NCI-H2081 (cell line): ENCODE measurements at places on chromosomes 6 and 20.

GRCh38 chr6:116018976-116019375 lies 41.7 kb downstream of the FRK start:
- no peak for DNase-seq

GRCh38 chr6:155510879-155511278 lies 55.2 kb upstream of the NOX3 start:
- no peak for DNase-seq

DNA sequence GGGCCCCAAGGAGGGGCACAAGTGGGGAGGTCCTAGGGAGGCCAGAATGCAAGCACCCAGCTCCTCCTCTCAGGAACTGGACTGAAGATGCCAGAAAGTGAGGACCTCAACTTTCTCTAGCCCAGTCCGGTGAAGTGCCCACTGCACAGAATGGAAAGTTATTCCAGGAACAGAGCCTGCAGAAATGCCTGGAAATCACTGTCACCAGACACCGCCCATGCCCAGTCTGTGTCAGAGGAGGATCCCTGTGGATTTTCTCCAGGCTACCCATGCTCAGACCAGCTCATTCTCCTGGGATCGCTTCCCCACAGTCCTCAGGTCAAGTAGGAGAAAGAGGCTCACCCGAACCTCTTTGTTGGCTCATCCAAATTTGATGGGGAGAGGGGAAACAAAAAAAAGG lies 6.5 kb downstream of the PRPH2 start:
- DNase-seq = no peak

DNA sequence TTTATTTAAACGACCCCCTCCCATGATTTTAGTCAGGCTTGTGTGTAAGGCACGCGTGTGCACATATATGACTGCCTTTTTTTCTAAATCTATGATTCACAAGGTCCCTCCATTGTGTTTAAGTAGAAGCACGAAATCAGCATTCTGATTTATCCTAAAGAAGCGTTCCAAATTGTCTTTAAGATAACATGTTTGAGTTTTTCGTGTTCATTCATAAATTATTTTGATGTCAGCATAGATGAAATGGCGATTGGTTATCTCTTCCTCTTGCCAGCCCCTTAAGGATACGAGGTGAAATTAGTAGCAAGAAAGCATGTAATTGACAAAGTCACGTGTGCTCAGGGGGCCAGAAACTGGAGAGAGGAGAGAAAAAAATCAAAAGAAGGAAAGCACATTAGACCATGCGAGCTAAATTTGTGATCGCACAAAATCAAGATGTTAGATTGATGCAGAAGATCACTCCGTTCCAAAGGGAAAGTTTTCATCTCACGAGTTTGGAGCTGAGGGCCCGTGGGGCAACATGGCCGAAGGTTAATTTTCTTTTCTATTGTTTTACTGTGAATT lies at the start of gene LIN28B:
Gene LIN28B (plus strand): TSS at position 377 of the 564 bp plus-strand sequence. CDS start 144 bp downstream, at position 521.
- peak; percentile 60 for DNase-seq

DNA sequence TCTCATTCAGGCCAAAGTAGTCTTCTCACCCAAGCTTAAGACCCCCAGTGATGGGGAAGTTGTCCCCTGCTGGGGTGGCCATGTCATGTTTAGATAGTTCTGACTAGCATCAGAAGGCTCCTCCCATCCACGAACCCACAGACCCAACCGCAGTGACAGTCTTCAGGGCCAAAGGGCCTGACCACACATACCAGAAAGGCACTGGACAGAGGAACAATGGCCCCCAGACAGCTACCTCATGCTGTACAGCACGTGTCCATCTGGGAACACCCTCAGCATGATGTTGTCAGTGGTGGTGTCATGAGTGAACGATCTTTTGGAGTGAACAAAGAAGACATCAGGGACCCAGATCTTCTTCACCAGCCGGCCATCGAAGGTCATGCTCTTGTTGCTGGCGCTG lies 46.3 kb downstream of the GABRR2 start:
- DNase-seq = no peak

DNA sequence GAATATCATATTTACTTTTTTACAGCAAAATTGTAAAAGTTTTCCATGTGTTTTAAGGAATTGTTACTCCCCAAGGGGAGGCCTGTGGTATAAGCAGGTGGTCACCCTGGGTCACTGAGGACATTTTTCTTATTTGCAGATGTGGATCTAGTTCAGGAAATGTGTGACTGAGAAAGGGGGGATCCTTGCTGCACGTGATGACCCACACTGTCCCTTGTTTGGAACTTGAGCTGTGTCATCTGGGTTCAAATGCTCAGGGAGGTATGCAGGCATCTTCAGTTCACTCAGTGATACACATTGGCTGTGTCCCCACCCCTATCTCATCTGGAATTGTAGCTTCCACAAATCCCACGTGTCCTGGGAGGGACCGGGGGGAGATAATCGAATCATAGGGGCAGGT lies 431.9 kb upstream of the CDH4 start:
- DNase-seq = no peak

- peak; percentile 77 for DNase-seq
These were observed 271.4 kb downstream of the ALDH8A1 start for GRCh38 chr6:134678436-134678889.

DNA sequence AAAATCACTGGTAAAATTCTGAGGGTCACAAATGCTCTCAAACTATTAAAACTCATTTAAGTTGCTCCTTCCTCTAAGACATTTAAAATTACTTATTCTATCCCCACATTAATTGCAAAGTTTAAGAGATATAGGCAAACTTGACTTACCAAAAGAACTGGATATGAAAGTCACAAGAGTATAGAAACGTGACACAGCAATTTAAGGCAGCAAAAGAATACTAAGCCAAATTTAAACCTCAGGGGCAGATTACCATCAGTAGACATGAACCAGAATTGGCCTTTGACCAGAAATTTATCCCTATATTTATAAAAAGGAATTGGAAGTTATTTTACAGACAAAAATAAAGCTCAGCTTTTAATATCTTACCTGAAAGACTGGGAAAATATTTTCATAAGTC lies 56.0 kb downstream of the MAP3K7 start:
- DNase-seq = no peak

GRCh38 chr20:53914091-53914780 lies 156.2 kb downstream of the BCAS1 start:
- DNase-seq = no peak

GRCh38 chr20:32576560-32576959 lies 8.6 kb downstream of the NOL4L start:
- DNase-seq = no peak

GRCh38 chr20:44137266-44137801 lies 49.7 kb downstream of the JPH2 start:
- no peak for DNase-seq

GRCh38 chr20:37759761-37760209 lies 66.0 kb downstream of the CTNNBL1 start:
- DNase-seq = no peak

DNA sequence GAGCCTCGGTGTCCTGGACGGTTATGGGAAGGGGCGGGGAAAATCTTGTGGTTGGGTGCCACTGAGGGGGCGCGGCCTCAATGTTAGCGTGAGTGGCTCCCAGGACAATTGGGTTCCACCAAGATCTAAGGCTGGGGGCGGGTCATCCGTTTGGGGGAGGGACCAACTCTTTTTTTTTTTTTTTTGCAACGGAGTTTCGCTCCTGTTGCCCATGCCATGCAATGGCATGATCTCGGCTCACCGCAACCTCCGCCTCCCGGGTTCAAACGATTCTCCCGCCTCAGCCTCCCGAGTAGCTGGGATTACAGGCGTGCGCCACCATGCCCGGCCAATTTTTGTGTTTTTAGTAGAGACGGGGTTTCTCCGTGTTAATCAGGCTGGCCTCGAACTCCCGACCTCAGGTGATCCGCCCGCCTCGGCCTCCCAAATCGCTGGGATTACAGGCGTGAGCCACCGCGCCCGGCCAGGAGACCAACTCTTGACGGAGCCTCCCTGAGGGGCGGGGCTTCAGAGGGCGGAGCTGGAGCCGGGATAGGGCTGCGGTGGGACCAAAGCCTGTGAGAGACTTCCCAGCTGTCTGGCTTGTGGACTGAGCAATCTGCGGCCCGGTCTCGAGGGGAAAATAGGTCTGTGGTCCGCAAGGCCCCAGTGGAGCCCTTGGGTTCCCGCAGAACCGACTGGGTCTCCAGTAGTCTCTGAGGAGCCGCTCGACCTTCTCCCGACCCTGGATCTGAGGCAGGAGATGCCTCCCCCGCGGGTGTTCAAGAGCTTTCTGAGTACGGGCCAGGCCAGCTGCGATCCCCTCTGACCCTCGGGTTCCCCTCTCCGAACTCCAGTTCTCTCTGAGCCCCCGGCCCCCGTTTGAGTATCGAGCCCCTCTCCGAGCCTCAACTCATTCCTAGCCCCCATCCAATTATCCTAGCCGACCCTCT lies 1.1 kb downstream of the SPAG4 start:
- DNase-seq = peak; percentile 56

DNA sequence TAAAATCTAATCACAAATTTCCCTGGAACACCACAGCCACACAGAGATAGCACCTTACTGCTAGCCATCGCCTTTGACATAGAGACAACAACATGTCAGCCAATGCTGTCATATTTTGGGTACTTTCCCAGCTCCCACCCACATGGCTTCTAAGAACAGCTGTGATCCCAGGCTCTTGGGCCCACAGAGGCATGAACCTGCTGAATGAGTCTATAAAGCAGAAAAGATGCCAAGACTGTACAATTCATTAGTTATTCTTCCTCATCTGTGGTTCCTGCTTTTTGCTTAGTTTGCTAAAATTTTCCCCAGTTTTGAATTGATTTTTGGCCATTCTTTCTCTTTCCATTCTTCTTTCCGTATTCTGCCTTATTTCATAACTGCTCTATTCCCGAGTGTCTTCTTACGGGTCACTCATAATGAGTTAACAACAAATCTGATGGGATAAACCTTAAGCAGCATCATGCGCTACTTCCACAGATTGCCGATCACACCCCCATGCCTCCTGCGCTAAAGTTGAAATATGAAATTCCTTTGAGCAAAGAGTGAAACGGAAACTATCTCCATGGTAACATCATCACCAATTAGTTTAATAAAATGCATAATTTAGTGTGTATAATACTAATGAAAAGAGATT lies 327.3 kb upstream of the HSF2 start:
- DNase-seq = no peak

DNA sequence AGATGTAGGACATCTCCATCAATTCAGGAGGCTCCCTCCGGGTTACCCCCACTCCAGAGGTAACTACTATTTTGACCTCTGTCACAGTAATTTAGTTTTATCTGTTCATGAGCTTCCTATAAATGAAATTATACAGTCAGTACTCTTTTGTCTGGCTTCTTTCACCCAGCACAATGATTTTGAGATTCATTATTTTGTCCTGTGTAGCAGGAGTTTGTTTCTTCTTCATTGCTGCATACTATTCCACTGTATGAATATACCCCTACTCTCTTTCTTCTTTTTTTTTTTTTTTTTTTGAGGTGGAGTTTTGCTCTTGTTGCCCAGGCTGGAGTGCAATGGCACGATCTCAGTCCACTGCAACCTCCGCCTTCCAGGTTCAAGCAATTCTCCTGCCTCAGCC lies 11.8 kb upstream of the AP5S1 start:
- DNase-seq = no peak

DNA sequence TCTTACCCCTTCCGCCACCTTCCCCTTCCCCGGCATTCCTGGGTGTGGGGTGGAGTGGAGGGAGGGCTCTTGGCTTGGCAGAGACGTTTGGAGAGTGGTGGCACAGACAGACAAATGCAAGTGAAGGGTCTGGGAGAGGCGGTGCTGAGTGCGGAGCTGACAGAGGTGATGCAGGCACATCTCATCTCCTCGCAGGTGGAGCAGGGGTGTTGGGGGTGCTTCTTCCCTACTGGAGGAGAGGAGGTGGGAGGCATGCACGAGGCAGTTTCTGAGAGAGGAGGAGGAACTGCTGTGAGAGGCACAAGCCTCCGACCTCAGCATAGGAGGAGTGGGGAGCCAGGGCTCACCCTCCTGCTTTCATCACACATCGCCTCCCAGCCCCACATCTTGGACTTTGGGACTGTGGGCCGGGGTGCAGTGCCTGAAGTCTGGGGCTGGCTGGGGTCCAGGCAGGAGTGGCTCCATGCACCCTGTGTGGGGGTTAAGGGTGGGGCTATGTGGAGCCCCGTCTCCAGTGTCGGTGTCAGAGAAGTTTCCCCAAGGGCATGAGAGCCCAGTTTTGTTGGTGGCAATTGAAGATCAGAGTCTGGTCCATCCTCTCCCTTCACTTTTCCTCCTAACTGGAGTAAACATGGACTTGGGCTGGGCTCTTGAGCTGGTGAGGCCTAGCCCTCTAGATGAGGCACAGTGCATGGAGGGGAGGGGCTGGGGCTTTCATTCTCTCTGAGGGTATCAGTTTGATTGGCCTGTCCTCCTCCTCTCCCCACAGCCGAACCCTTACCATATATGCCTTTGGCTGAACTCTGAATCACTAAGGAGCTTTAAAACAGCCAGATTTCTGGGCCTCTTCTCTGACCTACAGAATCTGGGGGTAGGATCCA lies 20.2 kb upstream of the SLC22A7 start:
- DNase-seq = no peak

DNA sequence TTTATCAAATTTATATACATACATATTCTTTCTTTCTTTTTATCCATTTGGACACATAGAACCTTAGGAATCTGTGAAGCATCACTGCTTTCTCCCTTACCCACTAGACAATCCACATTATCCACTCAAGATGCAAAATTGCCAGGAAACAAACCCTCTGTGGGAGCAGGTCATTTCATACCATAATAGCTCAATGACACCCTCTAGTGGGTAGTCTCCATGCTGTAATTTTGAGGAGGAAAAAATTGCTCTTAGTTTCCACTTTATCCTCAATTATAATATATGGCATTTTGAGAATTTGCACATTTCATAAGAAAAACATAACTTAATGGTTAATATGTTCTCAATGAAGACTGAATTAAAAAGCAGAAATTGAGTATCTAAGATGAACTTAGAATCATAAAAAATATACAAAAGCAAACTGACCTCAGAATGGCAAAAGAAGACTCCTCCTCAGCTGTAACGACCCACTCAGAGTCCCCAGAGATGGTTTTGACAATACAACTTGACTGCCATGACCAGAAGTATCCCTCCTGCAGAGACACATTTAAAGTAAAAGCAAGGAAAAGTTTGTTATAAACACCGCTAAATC lies 164.1 kb downstream of the FRK start:
- DNase-seq = peak; percentile 23

- no peak for DNase-seq
These were observed 60.8 kb downstream of the LAMA4 start for GRCh38 chr6:112193535-112194051.

- DNase-seq = no peak
These were observed 822 bp downstream of the FOXQ1 start for GRCh38 chr6:1312473-1313367.

GRCh38 chr6:110681543-110682459 lies 133.5 kb downstream of the CDK19 start:
- no peak for DNase-seq

DNA sequence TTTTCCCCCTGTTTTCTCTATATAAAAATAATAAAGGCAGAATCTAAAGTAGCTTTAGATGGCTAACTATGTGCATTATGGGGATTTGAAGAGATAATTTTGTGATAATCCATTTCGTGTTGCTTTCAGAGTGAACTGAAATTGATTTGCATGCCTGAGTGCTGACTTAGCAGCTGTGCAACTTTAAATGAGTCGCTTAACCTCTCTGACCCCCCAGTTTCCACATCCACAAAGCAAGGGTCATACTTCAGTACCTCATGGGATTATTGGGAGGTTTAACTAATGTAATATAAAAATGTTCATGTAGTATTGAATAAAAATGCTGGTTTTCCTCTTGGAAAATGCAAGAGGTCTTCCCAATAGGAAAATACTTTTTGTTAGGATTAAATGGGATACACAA lies 63.8 kb upstream of the FABP7 start:
- DNase-seq = no peak

GRCh38 chr6:166305562-166306117 lies 2.6 kb downstream of the PRR18 start:
- DNase-seq = no peak
